ENCODE measurements at places on chromosomes 16 and 17. TPM values are rescaled to one million over a fixed set of nuclear protein-coding genes. Genes with fewer than 3 reads are reported as not detected.

DNA sequence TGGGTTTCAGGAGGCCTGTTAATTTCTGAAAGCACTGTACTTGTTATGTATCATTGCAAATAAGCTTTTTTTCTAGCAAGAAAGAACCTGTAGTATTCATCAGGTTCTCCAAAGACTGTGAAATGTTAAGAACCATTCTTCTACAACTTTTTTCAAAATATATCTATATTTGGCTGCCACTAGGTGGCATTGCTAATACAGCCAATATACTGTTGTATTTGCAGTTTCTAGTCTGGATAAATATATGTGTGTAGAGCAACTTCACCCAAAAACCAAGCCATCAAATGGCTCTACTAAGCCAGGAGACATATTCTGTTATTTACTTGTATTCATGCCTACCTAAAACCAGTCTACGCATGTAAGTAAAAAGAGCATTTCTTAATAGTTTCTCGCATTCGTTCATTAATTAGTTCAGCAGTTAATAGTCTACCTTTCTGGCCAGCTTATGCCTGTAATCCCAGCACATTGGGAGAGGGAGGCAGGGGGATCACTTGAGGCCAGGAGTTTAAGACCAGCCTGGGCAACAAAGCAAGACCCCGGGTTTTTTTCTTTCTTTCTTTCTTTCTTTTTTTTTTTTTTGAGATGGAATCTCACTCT lies 39.5 kb downstream of the VMP1 start:
- DNase-seq, result no peak
- no peak overlapping the region for H3K4me3 ChIP-seq
- H3K27me3 ChIP-seq, result no peaks in the 10 kb centered on the region
- H3K27ac ChIP-seq, result no peak overlapping the region
- H3K4me1 ChIP-seq, result no peaks in the 10 kb centered on the region

GRCh38 chr17:60720763-60721531 lies 43.3 kb downstream of the BCAS3 start:
- H3K4me3 ChIP-seq, result no peak overlapping the region
- peak; percentile 18 for DNase-seq
- no peaks in the 10 kb centered on the region for H3K4me1 ChIP-seq
- no peaks in the 10 kb centered on the region for H3K27me3 ChIP-seq
- H3K36me3 ChIP-seq, result no peaks in the 10 kb centered on the region

- H3K4me1 ChIP-seq, result peaks cover 44% of the 10 kb centered on the region
- DNase-seq, result no peak
- H3K27me3 ChIP-seq, result no peaks in the 10 kb centered on the region
- H3K4me3 ChIP-seq, result no peak overlapping the region
These were observed 3.6 kb downstream of the ZNF48 start for GRCh38 chr16:30398661-30399434.

DNA sequence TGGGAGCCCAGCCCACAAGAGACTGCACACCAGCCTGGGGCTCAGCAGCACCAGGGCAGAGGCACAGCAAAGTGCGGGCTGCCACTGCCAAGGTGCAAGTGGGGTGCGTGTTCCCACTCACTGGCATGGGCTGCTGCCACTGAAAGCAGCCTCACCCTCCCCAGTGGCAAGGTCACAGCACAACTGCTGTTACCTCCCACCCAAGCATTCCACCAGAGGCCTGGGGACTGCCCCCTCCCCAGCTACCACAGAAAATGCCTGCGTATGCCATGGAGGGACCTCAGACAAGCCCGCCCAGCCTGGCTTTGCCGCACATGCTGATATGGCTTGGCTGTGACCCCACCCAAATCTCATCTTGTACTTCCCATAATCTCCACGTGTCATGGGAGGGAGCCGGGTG lies 33.1 kb downstream of the MEAK7 start:
- no peaks in the 10 kb centered on the region for H3K4me1 ChIP-seq
- H3K36me3 ChIP-seq, result peaks cover 8% of the 10 kb centered on the region

DNA sequence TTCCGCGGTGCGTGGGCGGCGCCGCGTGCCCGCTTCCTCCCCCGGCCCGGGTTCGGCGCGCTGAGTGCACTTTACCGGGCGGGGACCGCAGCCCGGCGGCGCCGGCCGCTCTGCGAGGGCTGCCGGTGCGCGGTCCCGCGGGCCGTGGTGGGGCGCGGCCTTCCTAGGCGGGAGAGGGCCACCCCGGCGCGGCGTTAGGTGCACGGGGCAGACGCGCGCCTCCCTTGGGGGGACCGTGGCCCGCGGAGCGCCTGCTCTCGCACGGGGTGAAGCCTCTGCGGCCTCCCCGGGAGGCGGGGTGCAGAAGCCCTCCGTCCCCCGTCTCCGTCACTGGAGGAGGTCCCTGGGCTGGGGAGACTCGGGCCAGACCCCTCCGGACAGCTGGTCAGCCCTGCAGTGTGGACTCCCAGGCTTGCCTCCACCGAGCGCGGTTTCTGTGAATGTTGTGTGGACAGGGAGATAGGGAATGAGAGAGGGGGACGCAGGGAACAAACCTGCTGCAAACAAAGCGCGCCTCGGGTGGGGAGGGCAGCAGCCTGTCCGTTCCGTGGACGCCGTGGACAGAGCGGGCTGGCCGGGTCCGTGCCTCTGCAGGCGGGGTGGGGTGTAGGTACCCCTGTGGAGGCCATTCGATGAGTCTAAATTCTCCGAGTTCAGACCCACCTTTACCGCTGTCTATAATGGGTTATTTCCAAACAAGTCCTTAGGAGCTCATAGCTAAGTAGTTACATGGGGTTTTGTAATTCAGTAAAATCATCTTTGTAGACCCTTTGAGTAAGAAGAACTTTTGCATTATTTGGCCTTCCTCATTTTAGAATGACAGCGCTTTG lies 721 bp downstream of the TBCD start:
- peaks cover 12% of the 10 kb centered on the region for H3K4me1 ChIP-seq
- H3K27me3 ChIP-seq, result no peaks in the 10 kb centered on the region
- H3K4me3 ChIP-seq, result peak overlapping the region; percentile 81
- no peak for DNase-seq

DNA sequence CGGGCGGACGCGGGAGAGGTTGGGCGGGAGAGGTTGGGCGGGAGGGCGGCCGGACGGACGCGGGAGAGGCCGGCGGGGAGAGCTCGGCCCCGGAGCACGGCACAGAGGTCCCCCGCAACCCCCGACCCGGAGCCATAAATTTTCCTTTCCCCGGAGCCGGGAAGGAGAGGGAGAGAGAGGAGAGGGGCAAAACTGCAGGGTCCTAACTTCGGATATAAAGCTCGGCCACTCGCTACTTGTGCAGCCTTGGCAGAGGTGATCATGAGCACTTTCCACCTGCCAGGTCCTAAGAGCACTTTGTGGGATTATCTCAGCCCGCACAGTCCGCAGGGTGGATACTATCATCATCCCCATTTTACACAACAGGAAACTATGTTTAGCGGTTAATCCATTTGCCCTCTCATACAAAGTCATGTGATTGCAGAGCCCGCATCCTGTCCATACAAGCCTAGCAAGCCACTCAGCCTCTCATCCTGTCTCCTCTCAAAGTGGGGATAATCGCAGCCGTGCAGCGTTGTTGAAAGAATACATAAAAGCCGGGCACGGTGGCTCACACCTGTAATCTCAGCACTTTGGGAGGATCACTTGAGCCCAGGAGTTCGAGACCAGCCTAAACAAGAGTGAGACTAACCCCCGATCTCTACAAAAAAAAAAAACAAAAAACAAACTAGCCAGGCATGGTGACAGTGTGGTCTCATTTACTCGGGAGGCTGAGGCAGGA lies 780 bp upstream of the DCAKD start:
- peaks cover 15% of the 10 kb centered on the region for H3K4me1 ChIP-seq
- no peaks in the 10 kb centered on the region for H3K27me3 ChIP-seq
- peak overlapping the region; percentile 68 for H3K4me3 ChIP-seq
- peak overlapping the region; percentile 86 for H3K27ac ChIP-seq
- DNase-seq, result peak; percentile 61

GRCh38 chr17:47665655-47666054 lies 15.9 kb downstream of the KPNB1 start:
- H3K4me3 ChIP-seq, result no peak overlapping the region
- H3K27me3 ChIP-seq, result no peaks in the 10 kb centered on the region
- H3K36me3 ChIP-seq, result peaks cover 53% of the 10 kb centered on the region
- DNase-seq, result no peak

GRCh38 chr17:34414339-34414738 lies 51.3 kb upstream of the CCL1 start:
- H3K4me1 ChIP-seq, result no peaks in the 10 kb centered on the region
- H3K36me3 ChIP-seq, result no peaks in the 10 kb centered on the region
- no peak for DNase-seq
- H3K27me3 ChIP-seq, result peaks cover 20% of the 10 kb centered on the region

DNA sequence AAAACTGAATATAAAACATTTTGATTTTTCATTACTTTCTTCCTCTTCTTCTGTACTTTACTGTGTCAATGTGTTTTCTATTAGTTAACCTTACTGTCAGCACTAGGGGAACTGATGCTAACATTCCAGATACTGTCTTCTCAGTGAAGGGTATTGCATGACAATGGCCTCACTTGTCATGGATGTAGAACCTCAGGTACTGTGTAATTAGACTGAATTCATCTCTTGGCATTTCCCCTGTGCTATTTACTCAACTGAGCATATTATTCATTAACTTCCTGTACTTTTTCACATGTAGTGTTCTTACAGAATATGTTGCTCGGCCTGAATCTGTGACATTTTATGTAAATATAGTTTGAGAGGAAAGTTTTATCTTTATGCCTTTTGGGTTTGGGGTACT lies 237.0 kb downstream of the CA10 start:
- no peaks in the 10 kb centered on the region for H3K27me3 ChIP-seq
- no peaks in the 10 kb centered on the region for H3K36me3 ChIP-seq
- no peak overlapping the region for H3K4me3 ChIP-seq
- DNase-seq, result no peak
- no peak overlapping the region for H3K27ac ChIP-seq

DNA sequence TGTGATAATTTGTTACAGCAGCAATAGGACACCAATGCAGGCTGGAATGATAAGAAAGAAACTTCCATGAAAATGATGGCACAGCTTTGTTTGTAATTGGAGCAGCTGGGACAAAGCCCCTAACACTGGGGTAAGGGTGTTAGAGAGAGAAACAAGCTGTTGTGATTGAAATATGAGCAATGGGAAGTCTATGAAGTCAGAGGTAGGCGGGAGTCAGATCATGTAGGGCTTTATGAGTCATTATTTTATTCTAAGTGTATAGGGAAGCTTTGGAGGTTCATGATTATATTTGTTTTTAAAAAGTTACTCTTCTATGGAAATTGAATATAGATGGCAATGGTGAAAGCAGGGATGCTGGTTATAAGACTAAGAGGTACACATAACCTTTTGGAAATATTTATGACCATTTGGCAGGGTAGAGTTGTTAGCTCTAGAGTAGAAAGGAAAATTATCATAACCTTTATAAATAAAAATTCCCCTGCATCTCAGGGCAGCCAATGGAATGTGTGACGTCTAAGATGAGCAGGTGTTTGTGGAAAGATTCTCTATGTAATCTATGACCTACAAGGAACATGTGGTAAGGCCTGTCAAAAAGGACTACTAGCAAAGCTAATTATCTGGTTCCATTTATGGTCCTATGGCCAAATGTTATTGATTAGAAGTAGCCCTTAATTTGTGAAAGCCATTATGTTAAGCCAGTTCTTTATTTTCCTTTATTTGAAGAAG lies 85.6 kb downstream of the KCNJ2 start:
- no peak for DNase-seq
- H3K4me3 ChIP-seq, result no peak overlapping the region
- no peaks in the 10 kb centered on the region for H3K4me1 ChIP-seq
- H3K36me3 ChIP-seq, result no peaks in the 10 kb centered on the region
- H3K27ac ChIP-seq, result no peak overlapping the region

DNA sequence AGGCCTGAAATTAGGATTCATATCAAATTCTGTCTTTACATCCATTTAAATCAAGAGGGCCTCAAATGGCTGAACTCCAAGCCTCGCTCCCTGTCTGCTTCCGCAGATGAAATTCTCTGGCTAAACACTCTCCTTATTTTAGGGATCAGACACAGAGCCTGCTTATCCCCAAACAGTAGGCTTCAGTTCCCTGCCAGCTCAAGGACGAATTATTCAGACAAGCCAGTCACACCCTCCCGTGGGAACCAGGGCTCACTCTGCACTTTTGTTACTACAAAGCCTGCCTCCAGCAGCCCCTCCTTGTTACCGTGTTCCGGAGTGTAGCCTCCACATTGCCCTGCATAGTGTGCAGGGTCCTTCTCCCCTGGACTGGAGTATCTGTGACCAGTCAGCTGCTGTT lies 46.6 kb upstream of the LCMT1 start:
- no peaks in the 10 kb centered on the region for H3K36me3 ChIP-seq
- H3K4me3 ChIP-seq, result no peak overlapping the region
- H3K27me3 ChIP-seq, result no peaks in the 10 kb centered on the region

- H3K4me1 ChIP-seq, result no peaks in the 10 kb centered on the region
- no peaks in the 10 kb centered on the region for H3K36me3 ChIP-seq
- H3K27ac ChIP-seq, result no peak overlapping the region
- H3K27me3 ChIP-seq, result peaks cover 29% of the 10 kb centered on the region
These were observed 48.2 kb downstream of the IL21R start for GRCh38 chr16:27450196-27450549.

- H3K4me1 ChIP-seq, result no peaks in the 10 kb centered on the region
- H3K27me3 ChIP-seq, result no peaks in the 10 kb centered on the region
- no peak overlapping the region for H3K4me3 ChIP-seq
These were observed 38.2 kb downstream of the WSCD1 start for GRCh38 chr17:6108382-6108781.

DNA sequence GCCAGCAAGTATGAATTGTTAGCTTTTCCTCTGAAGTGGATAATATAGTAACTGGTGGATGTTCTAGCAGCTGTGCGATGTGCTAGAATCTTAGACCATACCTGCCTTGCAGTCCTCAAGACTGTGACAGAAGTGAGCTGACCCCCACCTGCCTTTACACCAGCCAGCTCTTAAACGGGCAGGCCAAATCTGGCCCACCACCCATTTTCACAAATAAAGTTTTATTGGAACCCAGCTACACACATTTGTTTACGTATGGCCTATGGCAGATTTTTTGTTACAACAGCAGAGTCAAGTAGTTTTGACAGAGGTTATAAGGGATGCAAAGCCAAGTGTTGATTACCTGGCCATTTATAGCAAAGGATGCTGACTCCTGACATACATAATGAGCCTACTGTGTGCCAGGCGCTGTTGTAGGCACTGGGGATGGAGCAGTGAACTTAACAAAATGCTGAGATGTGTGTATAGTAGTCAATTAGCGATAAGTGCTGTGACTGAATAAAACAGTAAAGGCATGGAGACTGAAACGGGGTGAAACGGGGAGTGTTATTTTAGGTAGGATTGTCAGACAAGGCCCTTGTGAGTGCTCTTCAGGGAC lies 79.0 kb downstream of the MSI2 start:
- no peak for DNase-seq
- H3K27ac ChIP-seq, result no peak overlapping the region
- H3K36me3 ChIP-seq, result no peaks in the 10 kb centered on the region

- no peaks in the 10 kb centered on the region for H3K4me1 ChIP-seq
- H3K36me3 ChIP-seq, result no peaks in the 10 kb centered on the region
- no peak overlapping the region for H3K4me3 ChIP-seq
- no peak for DNase-seq
These were observed 119.5 kb downstream of the SOX9 start for GRCh38 chr17:72240333-72240732.

- H3K4me1 ChIP-seq, result peaks cover 34% of the 10 kb centered on the region
- no peaks in the 10 kb centered on the region for H3K27me3 ChIP-seq
- H3K4me3 ChIP-seq, result no peak overlapping the region
- DNase-seq, result no peak
- peak overlapping the region; percentile 90 for H3K27ac ChIP-seq
These were observed 78.5 kb downstream of the SPECC1 start for GRCh38 chr17:20087538-20088250.

PRAC2 gene
- total RNA-seq, result not detected

KRTAP17-1 gene
- total RNA-seq, result not detected

CACNG3 gene
- total RNA-seq, result not detected

ALDH3A2 gene
- total RNA-seq, result 66.1 TPM

LYZL6 gene
- total RNA-seq, result not detected

MT4 gene
- total RNA-seq, result not detected

TSNAXIP1 gene
- 0.30 TPM for total RNA-seq

TMEM220 gene
- total RNA-seq, result 13.9 TPM
